Kidney tubule cell (primary cell): ENCODE measurements at places on chromosomes 6 and 20.

- no peak for DNase-seq
Measured at GRCh38 chr6:160742090-160742489, 40.0 kb downstream of the PLG start.

DNA sequence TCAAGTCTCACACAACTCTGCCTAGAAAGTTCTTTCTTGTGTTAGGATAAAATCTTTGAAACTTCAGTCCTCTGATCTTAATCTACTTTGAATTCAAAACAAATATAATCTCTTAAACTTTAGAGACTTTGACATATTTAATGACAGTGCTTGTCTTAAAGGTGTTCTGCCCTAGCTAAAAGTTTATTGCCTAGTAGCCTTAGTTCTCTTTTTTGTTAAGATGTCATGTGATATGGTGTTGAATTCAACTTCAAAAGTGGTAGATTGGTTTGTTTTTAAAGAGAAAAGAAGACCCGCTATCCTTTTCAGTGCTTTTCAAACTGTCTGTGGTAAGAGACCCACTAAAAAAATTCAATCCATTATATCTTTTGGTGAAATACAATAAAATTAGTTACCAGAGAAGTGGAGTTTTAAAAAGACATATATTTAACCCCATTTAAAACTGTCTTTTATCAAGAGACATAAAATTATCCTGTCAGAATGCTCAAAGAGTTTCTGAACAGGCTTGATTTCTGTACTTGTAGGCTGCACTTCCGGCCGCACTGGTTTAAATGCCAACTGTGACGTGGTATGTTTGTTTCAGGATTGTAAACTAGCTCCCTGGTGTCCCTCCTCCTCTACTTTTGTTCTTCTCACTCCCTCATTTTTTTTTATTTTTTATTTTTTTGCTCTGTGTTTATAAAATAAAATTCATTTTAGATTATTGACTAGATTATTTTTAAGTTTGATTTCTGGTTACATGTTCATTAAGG, 76.5 kb downstream of the QKI start:
- peak; percentile 38 for DNase-seq

DNA sequence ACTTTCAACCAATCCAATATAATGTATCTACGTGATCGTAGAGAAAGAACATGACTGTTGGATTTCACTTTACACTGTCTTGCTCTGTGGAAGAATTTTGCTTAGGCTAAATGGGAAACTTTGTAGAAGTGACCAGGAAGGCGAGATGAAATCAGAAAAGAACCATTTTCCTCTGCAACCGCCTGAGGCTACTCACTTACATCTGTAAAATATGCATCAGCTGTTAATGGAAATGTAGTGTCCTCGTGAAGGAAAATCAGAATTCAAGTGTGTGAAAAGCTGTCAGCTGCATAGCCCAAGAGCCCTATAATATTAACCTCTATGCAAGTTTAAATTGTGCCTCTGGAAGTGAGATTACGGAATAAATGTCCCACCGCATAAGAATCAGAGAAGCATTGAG, 277.9 kb downstream of the C6orf118 start:
- DNase-seq = no peak

GRCh38 chr6:7267466-7268091, 45.4 kb downstream of the SSR1 start:
- peak; percentile 97 for DNase-seq

GRCh38 chr6:112189494-112189893, 64.9 kb downstream of the LAMA4 start:
- peak; percentile 49 for DNase-seq

- peak; percentile 59 for DNase-seq
Measured at GRCh38 chr20:54346276-54346675, 129.1 kb upstream of the DOK5 start.

DNA sequence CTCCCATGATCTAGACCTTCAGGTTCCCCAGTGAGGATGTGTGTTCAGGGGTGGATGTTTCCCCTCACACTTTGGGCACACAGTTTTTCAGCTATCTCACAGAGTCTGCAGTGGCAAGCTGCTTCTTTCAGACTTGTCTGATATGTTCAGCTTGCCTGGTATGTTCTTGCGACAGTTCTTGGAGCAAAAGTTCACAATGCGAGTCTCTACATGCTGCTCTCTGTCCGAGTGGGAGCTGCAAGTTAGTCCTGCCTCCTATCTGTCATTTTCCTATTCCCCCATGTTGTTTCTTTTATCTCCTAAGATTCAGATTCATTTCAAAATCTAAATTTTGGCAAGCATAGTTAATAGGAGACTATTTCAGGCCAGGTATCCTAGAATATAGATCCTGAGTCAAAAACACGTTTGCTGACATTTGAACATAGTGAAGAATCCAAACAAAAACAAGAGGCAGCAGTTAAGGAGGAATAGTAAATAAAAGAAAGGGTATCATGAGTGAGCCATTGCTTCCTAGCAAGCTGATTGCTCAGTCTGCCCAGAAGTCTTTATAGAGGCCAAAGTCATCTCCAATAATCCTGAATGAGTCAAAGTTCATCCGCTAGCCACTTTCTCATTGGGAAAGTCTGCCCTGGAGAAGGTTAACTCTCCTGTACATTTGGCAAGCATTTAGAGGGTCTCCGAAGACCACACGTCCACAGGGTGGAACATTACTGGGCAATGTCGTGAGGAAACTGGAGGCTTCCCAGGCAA, 140.2 kb upstream of the MOCS1 start:
- no peak for DNase-seq

GRCh38 chr6:140825731-140826130, 1307.0 kb upstream of the GJE1 start:
- DNase-seq = no peak

DNA sequence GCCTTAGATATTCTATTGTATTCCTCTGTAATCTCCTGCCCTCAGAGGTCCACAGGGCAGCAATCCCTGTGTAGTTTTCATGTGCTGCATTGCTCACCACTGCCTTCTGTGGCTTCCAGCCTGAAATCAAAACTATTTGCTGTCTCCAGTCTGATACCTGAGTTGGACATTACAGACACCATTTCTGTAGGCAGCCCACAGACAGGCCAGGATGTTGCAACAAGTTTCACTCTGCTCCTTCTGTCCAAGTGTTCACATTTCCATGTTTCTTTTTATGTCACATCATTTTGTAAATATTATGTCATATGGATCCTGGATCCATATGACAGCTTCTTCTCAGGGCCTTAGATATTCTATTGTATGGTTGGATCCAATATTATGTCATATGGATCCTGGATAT, 21.7 kb downstream of the ECI2 start:
- DNase-seq = no peak

DNA sequence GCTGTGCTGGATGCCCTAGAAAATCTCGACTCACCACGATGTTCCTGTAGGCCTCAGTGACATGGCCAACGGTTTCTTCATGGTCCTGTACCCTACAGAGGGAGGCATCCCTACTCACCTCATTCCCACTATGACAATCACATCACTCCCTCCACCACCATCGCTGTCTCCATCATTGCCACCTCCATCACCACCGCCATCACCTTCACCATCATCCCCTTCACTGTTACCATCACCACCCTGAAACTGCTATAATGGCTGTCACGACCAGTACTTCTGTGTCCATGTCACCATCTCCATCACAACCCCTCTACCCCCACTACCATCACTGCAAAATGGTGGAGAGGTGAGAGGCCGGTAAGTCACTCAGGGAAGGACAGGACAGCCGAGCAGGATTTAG, 29.8 kb upstream of the MRPS18A start:
- DNase-seq = no peak

DNA sequence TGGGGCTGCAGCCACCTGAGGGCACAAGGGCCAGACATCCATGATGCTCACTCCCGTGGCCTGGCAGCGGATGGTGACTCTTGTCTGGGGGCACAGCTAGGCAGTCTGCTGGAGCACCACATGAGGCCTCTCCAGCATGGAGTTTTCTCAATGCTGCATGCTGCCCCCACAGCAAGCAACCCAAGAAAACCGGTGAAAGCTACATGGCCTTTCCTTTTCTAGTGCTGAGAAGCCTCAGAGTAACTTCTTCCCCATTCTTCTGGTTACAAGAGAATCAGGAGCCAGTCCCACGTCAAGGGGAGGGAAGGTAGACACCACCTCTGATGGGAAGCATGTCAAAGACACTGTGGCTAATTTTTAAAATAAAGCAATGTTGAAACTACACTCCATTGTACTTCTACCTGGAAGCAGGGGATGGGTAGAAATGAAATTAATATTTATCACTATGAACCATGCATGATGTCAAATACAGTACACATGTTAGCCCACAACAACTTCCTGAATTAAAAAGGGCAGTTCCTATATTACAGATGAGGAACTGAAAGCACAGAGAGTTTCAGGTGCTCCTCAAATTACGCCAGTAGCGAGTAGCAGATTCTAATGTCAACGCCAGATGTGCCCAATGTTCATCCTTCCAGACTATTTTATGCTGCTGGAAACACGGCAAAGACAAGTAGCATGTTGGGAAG, 101.5 kb downstream of the LAMP5 start:
- no peak for DNase-seq

DNA sequence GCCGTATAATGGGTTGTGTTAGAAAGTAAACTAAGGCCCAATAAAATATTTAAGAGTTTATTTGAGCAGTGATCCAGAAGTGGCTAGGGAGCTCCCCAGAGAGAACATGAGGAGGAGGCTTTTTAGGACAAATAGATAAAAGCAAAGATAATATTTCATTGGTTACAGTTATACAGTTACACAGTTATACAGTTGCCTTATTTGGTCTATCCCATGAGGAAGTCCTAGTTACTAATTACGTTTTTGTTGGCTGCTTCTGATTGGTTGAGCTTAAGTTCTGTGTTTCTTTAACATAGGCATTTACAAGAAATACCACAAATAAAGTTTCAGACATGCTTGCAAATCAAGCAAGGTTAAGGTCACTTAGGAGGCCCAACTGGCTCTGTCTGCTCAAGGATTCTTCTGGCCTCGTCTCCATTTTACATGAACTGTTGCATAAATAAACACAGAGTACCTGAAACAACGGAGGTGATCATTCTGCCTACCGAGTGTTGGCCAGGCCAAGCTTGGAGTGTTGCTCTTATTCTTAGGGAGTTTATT, 7.0 kb downstream of the UBD start:
- DNase-seq = peak; percentile 66

DNA sequence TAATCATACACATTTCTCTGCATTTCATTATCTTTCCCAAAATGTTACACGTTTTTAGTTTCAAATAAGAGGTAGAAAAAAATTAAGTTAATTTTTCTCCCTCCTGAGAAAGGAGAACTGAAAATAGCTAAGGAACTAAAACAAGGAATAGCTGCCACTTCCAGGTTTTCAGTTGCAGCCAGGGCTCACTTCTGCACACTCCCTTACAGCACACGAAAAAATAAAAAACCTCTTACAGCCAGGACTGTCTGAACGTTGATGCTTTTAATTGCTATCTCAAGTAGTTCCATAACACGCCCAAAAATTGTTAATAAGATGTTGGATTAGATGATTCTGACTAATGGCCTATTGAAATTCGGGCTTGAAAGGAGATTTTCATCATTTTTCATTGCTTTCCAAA, 153.7 kb upstream of the THBS2 start:
- no peak for DNase-seq

DNA sequence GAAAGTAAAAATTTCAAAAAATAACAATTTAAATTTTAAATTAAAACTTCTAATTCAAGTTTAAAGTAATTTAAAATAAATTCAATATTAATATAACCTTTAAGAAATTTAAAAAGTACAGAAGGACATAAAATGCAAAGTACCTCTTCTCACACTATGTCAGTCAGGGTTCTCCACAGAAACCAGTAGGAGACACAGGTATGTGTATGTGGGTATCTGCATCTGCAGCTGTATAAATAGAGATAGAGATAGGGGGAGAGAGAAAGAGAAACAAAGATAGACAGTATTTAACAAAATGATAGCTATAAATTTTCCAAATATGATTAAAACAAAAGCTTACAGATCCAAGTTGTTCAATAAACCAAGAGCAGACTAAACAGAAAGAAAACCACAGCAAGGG, 190.8 kb downstream of the ERMARD start:
- DNase-seq = no peak

GRCh38 chr20:45976086-45976485, 4.1 kb upstream of the ZNF335 start:
- no peak for DNase-seq

DNA sequence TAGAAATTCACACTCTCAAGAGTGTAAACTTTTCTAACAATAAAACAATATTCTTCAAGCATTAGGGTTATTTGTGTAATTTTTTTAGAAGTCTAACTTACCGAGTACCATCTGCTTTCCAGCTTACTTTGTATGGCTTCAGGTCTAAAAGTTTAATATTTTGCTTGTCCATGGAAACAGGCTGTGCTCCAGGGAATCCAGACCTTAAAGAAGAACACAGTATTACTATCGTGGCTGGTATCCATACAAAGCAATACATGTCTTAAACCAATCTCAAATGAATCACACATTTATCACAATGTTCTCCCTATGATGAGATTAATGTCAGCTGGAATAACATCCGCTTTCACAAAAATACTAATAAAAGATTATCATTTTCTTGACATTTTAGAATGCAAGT, 73.0 kb downstream of the RNGTT start:
- DNase-seq = no peak

DNA sequence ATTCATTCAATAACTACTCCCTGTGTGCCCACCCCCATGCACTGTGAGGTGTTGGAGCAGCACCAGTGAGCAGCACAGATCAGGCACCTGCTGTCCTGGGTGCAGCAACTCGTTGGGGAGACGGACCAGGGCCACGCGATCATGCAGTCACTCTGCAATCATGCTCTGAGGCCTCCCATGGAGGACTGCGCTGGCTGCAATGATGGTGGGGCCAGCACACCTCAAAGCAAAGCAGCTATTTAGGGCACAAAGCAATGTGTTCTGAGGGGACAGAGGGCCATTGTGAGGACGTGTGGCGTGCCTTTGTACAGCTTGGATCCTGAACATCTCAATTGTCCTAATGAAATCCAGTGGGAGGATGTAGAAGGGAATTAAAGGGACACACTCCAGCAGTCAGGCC, 41.0 kb upstream of the MPC1 start:
- no peak for DNase-seq

DNA sequence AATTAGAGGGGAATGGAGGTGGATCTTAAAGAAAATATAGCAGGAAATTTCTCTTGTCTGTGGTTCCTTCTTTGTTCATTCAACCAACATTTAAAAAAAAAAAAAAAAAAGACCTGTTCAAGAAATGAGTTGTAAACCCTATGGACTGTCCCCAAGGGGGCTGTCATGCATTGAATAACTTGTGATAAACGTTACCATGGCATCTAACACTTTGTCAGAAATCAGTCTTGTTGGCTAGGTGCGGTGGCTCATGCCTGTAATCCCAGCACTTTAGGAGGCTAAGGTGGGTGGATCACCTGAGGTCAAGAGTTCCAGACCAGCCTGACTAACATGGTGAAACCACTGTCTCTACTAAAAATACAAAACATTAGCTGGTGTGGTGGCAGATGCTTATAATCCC, 381.7 kb downstream of the BCKDHB start:
- DNase-seq = no peak
